ENCODE measurements at places on chromosomes 7 and 10.

- peak; percentile 24 for DNase-seq
These were observed 2.0 kb downstream of the FBXL15 start for GRCh38 chr10:102422545-102423129.

DNA sequence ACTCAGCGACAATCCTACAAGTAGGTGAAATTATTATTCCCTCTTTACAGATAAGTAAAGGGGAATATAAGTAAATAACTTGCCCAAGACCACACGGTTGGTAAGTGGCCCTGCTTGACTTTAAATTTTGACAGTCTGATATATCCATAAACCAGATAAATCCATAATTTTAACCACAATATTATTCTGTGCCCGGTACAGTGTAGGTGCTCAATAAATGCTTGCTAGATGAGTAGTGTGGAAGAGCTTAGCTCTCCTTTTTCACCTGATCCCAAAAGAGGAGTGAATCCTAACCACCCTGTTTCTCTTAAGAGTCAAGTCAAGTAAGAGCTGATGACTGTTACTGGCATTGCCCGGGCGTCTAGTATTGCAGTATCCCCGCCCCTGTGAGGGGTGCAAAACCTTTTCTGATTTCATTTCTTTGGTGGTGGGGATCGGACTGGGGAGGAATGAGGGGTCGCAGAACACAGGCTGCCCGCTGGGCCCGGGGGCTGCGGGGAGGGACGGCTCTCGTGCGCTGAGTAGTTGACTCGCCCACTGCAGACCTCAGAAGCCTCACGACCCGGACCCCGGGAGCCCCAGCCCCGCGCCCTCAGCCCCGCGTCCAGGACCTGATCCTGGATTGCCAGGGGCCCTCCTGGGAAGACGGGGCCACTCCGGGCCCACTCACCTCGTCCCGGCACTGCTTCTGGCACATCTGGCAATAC is 490 bp downstream of the KIN start:
- DNase-seq, result no peak

DNA sequence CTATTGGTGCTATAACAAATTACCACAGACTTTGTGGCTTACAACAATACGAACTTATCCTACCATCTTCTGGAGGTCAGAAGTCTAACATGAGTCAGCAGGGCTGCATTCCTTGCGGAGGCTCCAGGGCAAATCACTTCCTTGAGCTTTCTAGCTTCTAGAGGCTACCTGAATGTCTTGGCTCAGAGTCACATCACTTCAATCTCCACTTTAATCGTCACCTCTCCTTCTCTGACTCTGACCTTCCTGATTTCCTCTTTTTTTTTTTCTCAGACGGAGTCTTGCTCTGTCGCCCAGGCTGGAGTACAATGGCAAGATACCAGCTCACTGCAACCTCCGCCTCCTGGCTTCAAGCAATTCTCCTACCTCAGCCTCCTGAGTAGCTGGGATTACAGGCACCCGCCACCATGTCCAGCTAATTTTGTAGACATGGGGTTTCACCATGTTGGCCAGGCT is 44.6 kb upstream of the ANAPC16 start:
- DNase-seq, result no peak

GRCh38 chr7:154859747-154860620 is 142.9 kb downstream of the PAXIP1 start:
- DNase-seq, result no peak

- peak; percentile 57 for DNase-seq
These were observed at the start of gene SFXN4 for GRCh38 chr10:119165171-119166117. TSS of gene SFXN4 (minus strand) at chr10:119165714. CDS start at chr10:119165647, 67 bp downstream.

DNA sequence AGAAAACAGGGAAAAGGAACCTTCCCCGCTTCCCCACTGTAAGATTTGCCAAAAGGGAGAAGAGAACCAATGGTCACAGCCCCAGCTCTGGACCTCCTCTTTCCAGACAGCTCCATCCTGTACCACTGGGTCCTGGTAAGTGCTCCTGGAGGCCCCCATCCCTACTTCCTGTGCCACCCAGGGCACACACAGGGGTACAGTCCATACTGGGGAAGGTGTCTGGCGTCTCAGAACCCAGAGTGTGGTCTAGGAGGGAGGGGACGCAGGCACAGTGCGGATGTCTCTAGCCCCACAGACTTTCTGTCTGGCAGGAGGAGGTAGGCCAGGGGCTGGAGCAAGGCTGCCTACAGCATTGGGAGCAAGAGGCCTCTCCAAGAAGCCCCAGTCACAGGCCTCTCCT is 213.3 kb upstream of the IGFBP3 start:
- DNase-seq, result no peak

- no peak for DNase-seq
These were observed 770.9 kb downstream of the TNS3 start for GRCh38 chr7:46810986-46811385.

DNA sequence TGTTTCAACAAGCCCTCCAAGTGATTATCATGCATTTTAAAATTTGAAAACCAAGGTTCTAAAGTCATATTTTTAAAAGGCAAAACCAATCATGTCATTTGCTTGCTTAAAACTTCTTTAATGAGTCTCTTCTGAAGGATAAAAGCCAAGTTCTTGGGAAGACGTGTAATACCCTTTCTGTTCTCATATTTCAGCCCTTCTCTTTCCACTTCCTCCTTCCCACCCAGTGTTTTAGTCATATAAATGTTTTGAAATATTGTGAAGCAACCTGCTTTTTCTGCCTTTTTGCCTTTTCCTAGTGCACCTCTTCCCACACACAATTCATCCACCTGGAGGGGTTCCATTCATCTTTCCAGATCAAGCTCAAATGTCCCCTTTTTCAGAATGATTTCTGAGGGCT is 211.1 kb upstream of the LRRTM3 start:
- DNase-seq, result no peak

DNA sequence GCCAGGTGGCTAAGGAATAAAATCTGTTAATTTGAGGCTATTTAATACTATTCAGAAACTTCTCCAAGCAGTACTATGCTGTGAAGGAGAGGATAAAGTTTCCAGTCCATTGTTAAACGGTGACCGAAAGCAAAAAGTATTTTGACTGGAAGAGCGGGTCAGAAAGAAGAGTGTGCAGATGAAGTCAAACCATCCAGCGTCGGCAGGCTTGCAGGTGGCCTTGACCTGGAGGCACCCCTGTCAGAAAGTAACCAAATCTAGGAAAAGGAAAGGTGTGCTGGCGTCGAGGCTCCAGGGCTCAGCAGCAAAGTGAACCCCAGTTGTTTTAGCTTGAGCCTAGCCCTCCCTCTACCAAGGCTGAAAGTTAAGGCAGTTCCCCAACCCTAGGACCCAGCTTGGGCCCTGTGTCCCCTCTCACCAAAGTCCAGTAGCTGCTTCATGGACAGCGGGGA is 544 bp downstream of the PDK4 start:
- no peak for DNase-seq

DNA sequence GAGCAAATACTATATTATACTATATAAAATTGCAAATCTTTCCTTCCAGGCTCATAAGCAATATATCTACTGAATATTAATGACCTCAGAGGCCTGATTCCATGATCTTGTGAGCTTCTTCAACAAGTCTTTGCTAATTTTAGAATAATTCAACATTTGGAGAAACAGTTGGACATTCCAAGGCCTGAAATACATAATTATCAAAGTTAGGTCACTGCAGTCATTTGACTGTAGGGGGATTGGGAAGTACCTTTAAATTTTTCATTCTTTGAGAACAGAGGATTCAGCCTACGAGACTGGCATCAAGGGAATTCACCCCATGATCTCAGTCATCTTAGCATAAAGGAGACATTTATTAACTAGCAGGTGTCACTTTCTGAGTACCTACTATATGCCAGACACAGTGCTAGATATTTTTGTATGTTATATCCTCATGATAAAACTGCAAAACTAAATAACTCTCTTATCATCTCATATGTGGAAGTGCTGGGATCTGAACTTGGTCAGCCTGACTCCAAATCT is 85.4 kb downstream of the DOCK4 start:
- DNase-seq, result no peak

- no peak for DNase-seq
These were observed 47.5 kb downstream of the DNAJB6 start for GRCh38 chr7:157384301-157384700.

GRCh38 chr7:46568420-46569132 is 647.5 kb upstream of the IGFBP3 start:
- no peak for DNase-seq

GRCh38 chr7:25460433-25460832 is 232.1 kb upstream of the NPVF start:
- no peak for DNase-seq

DNA sequence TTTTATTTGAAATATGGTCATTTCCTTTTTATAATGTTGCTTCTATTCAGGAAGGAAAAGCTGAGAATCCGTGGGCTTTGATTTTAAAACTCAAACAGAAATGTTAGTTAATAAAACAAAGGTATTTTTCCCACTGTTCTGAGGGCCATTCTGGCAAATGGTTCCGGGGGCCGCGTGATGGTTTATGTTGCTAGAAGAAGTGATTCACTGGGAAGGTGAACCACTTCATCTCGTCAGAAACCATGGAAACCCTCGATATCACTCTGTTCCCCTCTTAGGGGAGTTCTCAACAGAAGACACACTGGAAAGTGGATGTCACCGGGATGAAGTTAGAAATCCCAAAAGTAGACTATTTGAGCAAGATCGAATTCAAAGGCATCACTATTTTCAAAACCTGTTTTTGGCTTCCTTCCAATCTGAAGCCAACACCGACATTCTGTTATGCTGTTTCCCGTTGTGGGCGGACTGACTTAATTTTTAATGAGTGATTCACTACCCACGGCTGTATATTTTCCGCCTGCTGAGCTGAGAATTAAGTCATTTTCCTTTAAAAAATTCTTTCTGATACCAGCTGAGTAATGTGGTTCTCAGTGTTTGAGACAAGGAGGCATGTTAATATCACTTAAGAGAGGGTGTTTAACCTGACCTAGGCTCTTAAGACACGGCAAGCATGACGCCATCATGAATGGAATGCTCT is 84.1 kb downstream of the PTPRE start:
- peak; percentile 16 for DNase-seq

DNA sequence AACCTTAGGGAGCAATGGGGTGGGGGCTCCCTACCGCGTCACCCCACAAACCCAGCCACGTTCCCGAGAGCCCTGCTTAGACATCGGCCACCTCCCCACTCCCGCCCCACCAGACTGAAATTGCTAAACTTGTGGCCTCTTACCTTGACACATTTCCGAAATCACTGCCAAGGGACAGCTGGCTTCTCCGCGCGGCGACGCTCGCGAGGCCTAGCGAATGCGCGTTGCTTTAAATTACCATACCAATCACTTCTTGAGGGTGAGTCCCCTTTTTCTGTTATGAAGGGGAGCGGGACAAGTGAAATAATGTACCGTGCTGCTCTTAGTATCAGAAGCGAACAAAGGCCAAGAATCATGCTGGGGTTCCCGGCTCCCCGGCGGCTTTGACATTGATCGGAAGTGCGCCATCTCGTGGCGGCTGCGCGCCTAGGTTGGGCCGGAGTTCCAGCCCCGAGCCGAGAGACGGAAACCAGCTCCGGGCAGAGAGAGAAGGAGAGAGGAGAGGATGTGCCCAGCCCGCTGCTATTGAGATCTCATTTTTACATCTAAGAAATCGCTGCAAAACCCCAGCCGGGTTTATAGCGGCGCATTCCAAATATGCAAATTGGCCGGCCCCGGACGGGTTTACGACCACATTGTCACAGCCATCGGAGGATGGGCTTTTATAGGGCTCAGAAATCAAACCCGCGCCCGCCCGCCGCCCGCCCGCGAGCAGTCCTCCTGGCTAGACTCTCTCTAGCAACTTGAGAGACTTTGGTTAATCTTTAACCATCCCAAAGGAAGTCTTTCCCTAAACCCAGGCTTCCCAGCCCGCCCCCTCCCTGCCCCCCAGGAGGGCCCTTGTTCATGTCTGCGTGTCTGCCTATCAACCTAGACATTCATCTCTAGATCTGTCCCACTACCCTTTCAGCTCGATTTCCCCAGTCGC is 5.3 kb downstream of the HOXA11 start:
- DNase-seq, result no peak

- DNase-seq, result no peak
These were observed 32.1 kb downstream of the PRKG1 start for GRCh38 chr10:51106311-51106945.

DNA sequence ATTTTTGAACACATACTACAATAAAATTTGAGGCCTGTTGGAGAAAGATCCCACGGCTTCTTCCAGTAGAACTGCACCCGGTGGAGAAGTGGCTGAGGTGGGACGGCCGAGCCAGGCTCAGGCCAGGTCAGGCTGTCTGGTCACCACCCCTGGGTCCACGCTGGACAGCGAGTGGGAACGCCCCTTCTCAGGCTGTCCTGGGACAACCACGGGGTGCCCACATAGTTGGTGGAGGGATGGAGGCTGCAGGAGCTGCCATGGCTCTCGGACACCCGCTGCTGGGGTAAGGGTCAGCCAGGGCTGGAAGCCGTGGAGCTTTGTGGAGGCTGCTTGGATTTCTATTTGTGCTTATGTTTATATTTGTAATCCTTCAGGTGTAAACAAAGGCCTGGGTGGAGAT is 206.5 kb downstream of the DNAJB6 start:
- no peak for DNase-seq

GRCh38 chr7:16836481-16836880 is 31.7 kb upstream of the AGR2 start:
- DNase-seq, result no peak

- no peak for DNase-seq
These were observed 61.8 kb upstream of the TRIL start for GRCh38 chr7:29019896-29020295.

GRCh38 chr10:32995751-32996150 is 37.7 kb upstream of the ITGB1 start:
- no peak for DNase-seq

DNA sequence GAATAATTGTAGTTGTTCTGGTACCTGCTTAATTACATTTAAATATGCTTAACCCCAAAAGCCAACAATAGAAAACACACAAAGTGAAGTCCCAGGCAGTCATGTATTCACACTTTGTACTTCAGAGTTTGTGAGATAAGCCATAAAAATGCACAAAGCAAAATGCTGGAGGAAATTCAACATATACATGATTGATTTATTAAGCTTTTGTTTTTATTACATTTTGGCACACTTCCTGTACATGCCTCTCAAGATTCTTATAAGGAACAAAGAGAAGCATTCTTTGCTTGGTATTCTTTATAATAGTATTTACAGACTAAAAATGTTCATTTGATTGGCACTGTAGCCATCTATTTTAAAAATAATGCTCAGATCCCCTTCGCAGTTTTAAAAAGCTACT is 107.7 kb upstream of the ANK3 start:
- no peak for DNase-seq

GRCh38 chr7:45057878-45058277 is 30.9 kb downstream of the NACAD start:
- DNase-seq, result no peak
